EL (cell line): ENCODE measurements at places on chromosomes 16 and 17.

DNA sequence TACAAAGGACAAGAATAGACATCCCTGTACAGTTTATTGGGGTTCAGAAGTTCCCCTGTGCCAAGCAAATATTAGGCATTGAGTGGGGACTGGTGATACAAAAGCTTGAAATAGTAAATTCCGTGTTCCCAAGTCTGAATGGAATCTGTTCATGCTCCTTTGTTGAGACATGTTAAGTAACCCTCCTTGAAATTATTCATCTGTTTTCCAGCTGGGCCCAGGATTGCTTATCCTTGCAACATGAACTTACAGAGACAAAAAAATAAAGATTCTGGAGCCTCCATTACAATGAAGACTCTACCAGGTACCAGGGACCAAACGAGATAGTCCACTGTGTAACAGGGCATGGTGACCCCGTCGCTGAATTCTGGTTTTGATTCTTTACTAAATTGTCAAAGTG, 6.1 kb upstream of the CCL8 start:
- peak; percentile 25 for DNase-seq

GRCh38 chr17:45384047-45384788, 48.5 kb downstream of the ARHGAP27 start:
- DNase-seq, result peak; percentile 39

GRCh38 chr17:82924812-82925211, 85.0 kb upstream of the ZNF750 start:
- no peak for DNase-seq

DNA sequence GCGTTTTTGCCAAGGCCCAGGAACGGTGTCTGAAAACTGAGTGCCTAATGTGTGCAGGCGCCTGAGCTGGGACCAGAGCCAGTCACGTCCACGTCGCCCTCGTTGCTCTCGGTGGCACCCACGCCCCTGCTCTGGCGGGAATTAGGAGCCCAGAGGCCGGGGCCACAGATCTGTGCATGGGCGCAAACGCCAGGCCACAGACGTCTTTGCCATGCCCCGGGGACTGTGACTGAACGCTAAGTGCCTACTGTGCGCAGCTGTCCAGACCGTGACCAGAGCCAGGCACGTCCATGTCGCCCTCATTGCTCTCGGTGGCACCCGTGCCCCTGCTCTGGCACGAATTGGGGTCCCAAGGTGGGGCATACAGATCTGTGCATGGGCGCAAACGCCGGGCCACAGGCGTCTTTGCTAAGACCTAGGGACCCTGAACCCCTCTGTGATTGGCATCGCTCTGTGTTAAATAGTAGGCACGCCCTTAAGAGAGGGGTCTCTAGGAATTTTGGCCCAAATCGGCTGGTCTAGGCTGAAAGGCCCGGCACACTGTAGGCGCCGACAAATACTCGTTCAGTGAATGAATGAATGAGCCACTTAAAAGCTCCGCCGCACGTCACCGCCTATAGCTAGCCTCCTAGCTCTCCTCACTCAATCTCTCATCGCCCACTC, 827 bp upstream of the UBALD1 start:
- no peak for DNase-seq
